ENCODE measurements at places on chromosomes 12 and 14.

DNA sequence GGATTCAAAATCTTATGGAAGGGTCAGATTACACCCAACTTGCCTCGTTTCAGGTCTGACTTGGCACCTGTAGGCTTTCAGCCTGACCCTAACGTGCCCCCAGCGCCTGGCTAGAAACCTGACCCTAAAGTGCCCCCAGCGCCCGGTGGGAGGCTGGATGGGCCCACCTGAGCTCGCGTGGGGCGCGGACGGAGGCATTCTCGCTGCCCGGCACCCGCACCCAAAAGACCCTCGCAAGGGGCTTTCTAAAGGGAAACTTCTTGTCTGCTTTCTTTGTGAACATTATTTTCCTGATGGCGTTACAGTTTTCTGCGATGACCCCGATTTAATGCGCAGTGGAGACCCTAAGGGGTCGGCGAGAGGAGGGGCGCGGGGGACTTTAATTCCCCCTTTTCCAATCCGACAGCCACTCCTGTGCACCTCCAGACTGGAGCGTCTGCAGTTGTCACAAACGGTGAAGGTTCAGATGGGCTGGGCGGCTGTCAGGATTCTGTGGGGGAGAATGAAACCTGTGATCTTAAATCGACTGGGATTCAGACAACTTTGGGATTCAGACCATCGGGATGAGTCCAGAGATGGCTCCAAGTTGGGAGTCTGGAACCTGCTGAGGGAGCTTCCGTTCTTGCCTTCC is 751 bp upstream of the HRK start:
- no peak for DNase-seq

DNA sequence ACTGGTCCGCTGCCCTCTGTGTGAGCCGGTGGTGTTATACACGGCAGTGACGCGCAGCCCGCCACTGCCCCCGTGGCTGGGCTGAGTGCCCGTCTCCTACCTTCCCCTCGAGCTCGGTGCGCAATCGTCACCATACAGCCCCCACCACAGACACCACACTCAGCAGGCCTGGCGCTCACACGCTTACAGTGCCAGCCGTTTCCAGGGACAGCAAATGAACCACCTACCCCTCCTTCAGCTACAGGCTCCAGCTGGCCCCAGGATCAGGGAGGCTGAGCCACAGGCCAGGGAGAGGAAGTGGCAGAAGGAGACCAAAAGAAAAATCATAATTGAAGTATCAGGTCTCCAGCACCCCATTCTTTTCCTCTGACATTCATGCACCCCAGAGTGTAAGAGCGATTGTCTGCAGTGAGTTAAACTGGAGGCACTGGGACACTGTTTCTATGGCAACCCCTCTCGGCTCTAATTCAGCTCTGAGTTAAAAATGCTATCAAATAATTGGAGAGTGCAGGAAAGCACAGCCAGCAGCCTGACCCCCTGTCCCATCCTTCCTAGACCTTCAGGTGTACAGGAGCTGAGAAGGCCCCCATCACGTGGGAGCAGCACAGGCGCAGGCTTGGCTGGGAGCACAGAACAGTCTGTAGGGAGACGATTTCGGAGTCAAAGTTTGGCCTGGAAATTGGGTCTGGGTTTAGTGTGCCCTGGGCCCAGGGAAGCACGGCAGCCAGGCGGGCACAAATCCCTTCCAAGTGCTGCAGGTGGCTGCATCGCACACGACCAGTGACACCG is 18.0 kb downstream of the LRTM2 start:
- no peak for DNase-seq

- DNase-seq: no peak
Observed at GRCh38 chr12:62263966-62264365, 3.8 kb downstream of the USP15 start.

GRCh38 chr14:72709916-72710611 is 183.8 kb downstream of the DPF3 start:
- no peak for DNase-seq

DNA sequence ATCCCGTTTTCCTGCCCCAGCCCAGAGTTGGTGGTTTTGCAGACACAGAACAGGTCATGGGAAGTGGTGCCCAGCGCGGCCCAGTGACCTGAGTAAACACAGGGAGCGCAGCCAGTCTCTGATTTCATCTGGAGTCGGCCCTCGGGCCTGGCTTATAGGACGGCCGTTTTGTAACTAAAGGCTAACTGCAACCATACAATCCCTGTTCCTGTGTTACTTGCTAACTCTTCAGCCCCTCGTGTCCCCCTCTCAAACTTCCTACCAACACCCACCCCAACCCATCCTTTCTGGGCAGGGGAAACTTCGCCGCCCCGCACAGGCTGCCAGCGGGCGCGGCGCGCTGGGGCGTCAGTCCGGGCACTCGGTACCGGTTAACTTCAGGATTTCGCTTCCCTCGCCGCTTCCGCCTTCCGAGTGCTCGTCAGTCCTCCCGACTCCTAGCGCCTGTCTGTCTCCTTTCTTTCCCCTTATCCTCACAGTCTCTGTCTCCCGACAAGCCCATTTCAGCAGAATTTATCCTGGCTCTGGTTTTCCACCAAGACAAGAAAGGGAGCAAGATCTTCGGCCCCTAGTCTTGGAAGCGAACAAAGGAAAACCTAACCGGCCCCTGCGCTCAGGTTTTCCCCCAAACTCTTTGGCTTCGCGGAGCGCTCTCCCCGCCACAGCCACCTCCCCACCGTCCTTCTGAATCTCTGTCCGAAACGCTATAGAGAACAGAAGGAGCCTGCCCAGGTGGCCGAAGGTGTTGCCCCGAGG is 2.0 kb downstream of the SIX1 start:
- DNase-seq: no peak
